ENCODE measurements at places on chromosomes 16 and 17. TPM values are rescaled to one million over a fixed set of nuclear protein-coding genes. Genes with fewer than 3 reads are reported as not detected.

GRCh38 chr16:2905988-2906387 lies 5.7 kb upstream of the FLYWCH1 start:
- DNase-seq = no peak

DNA sequence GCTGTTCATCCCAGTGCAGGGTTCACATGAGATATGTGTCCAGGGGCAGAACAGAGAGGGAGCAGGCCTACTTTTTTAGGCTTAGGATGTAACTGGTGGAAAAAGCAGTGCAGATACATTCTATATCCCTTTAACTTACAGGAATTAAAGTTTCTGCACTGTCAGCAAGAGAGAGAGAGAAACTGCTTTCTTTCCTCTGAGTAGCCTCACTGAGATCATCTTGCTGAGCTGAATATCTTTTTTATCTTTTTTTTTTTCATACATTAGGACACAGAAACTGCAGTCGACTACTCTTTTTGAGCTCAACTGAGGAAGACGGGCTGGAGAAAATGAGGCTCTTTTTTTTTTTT lies 50.1 kb downstream of the CNGB1 start:
- no peak for DNase-seq

DNA sequence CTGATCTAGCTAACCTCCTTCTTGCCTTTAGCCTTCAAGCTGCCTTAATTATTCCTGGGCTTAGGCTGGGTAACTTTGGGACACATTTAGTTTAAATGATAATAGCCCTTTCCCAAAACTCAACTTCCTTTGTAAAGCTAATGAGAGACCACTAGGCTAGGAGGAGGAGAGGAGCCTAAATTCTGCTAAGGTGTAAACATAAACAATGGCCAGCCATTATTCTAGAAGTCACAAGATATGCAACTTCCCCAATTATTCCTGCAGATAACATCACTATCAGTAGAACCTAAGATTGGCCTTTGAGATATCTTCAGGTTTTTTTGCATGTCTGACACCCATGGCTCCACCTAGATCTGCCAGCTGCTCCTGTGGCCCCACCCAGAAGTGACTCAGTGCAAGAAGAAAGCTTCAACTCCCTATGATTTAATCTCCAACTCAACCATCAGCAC lies 131.2 kb upstream of the FAM20A start:
- DNase-seq = peak; percentile 30

GRCh38 chr17:5249615-5250014 lies 15.0 kb upstream of the SCIMP start:
- DNase-seq = peak; percentile 11

GRCh38 chr17:61168506-61168905 lies 231.1 kb upstream of the TBX2 start:
- DNase-seq = no peak

DNA sequence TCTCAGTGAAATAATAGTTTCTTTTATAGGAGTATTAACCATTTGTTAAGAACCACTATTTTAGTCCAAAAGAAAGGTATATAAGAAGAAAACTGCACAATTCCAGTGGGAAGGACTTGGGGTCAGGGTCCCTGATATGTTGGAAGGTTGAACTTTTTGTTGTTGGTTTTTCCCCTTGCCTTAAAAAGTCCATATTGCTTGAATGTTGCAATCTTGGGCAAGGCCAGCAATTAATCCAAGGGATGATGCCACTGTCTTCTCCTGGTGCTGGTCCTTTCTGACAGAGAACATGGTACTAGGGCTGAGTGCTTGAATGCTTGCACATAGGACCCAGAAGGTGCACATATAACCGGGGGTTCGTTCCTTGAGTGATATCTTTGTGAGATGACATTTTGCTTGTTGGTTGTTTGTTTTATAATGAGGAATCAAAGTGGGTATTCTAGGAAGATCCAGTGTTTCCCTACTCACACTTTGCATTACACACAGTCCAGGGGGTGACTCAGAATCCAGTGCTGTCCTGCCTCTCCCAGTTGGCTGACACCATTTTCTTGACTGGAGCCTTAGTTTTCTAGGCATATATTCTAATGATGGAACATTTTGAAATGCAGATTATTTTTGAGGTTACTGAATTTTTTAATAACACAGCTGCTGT lies 54.9 kb downstream of the SIAH1 start:
- peak; percentile 7 for DNase-seq

- DNase-seq = no peak
These were observed at the start of gene SSTR5 for GRCh38 chr16:1072526-1073261. TSS of gene SSTR5 (plus strand) at chr16:1072747. CDS start at chr16:1078869, 6,122 bp downstream.

DNA sequence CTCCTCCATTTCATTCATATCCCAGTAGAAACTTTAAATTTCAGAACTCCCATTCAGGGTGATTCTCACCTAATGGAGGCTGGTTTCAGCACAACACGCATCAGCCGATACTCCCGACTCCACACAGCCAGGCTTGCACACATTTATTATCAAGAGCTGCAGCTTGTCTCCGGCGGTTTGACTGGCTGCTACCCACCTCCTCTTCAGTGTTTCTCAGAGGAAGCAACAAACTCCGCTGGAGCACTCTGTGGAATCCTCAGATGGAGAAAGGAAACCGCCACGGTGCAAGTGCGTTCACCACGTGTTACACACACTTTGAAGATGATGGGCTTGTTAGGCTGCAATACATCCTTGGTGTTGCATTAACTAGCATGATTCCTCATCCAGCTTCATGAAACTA lies 39.7 kb upstream of the NUDT7 start:
- DNase-seq = no peak

IKZF3 gene
- total RNA-seq = not detected

WNT3 gene
- total RNA-seq = 5.6 TPM

All from MG63 (cell line).